ENCODE measurements at places on chromosomes 1 and 21. TPM values are rescaled to one million over a fixed set of nuclear protein-coding genes. Genes with fewer than 3 reads are reported as not detected.
A peak's percentile ranks its signal among the peaks of the same experiment; 100 is the strongest.

DNA sequence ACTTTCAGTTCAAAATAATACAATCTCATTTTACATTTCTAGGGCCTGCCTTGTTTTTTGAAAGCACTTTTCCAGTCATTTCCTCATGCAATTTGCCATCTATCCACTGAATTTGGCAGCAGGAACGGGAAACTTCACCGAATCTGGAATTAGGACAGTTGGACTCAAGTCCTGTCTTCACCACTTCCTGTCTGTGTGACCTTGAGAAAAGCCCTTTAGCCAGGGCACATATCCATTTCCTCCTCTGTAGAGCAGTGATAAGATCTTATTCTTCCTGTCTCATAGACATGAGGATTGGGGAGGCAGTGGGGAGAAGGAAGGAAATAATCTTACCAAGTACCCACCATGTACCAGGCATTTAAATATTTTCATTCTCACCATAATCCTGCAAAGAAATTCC lies 12.0 kb downstream of the VAV3 start:
- DNase-seq, result peak; percentile 46

- DNase-seq, result no peak
These were observed 904 bp upstream of the FHL3 start for GRCh38 chr1:38006008-38006828.

DNA sequence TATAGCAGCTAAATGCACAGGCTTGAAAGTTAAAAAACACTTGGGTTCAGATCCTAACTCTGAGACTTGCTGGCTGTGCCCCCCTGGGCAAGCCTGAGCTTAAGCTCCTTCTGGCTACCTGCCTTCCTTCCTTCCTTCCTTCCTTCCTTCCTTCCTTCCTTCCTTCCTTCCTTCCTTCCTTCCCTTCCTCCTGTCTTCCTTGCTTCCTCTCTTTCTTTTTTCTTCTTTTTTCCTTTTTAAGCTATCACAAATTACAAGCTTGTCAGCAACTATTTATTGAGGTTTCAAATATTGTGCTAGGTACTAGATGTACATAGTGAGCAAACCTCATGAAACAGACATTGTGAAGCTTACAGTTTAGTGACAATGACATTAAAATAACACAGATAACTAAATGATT lies 15.1 kb downstream of the SGIP1 start:
- no peak for DNase-seq

DNA sequence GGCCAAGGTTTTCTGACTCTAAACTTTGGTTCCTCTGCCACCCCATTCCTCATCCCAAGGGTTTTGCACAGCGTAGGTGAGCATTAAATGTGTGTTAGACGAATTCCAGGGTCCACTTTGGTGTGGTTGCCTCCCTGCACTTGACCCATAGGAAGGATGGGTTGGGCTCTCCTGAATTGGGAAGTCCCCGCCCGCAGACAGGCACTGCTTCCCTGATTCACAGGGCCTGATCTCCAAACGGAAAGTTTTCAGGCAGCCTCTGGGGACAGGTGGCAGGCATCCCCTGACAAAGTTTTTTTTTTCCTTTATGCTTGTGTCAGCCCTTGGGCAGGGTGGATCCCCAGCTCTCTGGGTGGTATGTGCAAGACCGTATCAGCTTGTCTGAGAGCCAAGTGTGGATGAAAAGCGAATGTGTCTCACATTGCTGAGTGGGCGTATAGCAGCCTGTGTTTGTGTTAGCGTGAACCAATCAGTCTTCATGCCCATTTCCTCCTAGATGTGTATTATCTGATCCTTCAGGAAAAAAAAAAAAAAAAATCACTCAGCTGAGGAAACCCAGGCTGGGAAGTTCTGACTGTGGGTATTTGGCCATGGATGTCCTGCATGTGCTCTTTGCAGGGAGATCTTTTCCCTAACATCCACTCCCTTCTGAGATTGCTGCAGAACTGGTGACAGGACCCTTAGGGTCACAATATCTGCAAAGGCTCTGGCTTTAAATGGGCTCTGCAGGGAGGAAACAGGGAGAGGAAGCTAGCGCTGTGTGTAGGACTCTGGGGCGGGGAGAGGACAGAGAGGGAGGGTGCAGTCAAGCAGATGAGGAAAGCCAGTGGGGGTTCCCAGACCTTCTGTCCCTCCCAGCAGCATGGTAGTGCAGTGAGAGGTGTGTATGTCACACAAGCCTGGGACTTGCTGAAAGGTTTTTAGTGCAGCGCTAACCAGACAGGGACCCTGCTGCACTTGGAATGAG lies 42.2 kb upstream of the TRABD2B start:
- no peak for DNase-seq

GRCh38 chr1:199808110-199808870 lies 219.2 kb upstream of the NR5A2 start:
- DNase-seq, result no peak

- DNase-seq, result peak; percentile 39
These were observed 30.2 kb upstream of the DDX59 start for GRCh38 chr1:200699871-200700270.

DNA sequence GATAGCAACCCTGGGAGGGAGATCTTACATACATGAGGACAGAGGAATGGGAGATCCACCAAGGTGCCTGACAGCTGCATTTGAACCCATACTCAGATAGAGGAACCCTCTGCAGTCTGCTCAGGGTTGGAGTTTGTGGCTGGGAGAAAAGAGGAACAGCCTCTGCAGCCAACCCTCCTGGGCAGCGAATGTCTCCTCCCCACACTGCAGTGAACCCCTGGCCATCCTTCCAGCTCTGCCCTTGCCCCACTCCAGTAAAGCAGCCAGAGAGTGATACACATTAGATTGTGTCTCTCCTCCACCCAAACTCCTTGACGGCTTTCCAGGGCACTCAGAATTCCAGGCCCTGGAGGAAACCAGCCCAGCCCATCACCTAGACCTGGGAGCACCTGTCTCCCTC lies 137.7 kb downstream of the RUNX1 start:
- no peak for DNase-seq

GRCh38 chr1:244302876-244303609 lies 148.7 kb downstream of the ADSS2 start:
- no peak for DNase-seq

GRCh38 chr1:2087766-2088165 lies 37.6 kb downstream of the PRKCZ start:
- DNase-seq, result no peak

DNA sequence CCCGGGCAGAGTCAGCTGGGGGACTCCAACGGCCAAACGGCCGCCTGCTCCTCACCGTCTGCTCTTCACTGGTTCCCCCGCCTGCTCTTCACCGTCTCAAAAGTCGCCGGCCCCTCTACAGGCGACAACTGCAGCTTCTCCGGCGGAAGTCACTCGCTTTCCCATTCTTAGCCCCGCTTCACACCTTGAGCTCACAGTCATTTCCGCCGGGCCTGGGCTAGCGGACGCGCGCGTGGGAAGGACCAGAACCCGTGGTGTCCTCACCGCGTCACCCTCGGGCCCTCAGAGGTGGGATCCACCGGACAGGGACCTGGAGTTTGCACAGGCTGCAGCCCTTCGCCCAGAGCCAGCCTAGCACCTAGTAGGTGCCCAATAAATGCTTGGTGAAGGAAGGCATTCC lies 27.9 kb upstream of the HJV start:
- DNase-seq, result no peak

DNA sequence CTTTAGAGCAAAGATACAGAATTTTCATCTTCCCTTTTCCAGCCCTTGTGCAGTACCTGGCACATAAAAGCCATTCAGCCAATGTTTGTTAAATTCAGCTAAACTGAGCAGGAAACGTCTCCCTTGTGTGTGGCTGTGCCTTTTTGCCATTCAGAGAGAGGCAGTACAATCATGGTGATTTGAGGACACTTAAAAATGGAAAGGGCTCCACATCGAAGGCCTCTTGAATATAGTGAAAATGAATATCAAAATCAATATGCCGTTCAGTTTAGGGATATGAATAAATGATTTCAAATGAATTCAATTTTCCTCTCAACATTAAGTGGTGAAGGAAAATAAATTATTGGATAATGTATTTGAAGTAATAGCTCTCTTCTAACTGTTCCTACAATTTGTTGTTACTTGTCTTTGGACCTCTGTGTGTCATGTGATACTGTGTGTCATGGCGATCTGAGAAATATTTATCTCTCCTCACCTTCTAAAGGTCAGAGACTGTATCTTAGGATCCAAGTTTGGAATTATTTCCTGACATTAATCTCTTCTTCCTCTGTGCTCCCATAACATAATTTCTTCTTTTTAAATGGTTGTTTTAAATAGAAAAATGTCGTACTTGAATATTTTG lies 355.6 kb upstream of the ST6GALNAC5 start:
- no peak for DNase-seq

DNA sequence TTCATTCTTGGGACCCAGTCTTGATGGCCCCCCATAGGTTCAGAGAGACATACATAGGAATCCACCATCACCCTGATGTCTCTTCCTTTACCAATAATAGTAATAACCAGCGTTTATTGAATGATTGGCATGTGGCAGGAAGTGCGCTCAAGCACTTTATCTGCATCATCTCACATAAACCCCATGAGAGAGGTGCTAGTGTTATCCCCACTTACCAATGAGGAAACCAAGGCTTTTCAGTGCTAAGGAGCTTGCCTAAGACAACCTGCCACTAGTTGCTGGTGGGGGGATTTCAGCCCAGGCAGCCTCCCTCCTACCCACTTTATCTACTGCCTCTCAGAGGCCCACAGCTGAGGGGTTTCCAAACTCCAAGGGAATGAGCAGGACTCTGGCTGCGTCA lies 7.7 kb downstream of the LGR6 start:
- no peak for DNase-seq

The MTMR11 gene
- 3.6 TPM for total RNA-seq

The BMP8B gene
- total RNA-seq, result 0.07 TPM

The ATP1A2 gene
- total RNA-seq, result not detected

The TMEM61 gene
- total RNA-seq, result not detected

The PGLYRP4 gene
- not detected for total RNA-seq

The PPCS gene
- 22.0 TPM for total RNA-seq

All from pulmonary artery endothelial cell (primary cell).